ENCODE measurements at places on chromosomes 1 and 21. TPM values are rescaled to one million over a fixed set of nuclear protein-coding genes. Genes with fewer than 3 reads are reported as not detected.
A peak's percentile ranks its signal among the peaks of the same experiment; 100 is the strongest.

LCE1F gene
- total RNA-seq = not detected

PTGS2 gene
- total RNA-seq = not detected

NHLH1 gene
- total RNA-seq = 0.65 TPM

WNT2B gene
- total RNA-seq = 0.63 TPM

CD53 gene
- total RNA-seq = 180 TPM

BTG2 gene
- total RNA-seq = 99.5 TPM

RRP1 gene
- 46.1 TPM for total RNA-seq

KCNK2 gene
- not detected for total RNA-seq

DMBX1 gene
- not detected for total RNA-seq

C1orf141 gene
- total RNA-seq = not detected

DNA sequence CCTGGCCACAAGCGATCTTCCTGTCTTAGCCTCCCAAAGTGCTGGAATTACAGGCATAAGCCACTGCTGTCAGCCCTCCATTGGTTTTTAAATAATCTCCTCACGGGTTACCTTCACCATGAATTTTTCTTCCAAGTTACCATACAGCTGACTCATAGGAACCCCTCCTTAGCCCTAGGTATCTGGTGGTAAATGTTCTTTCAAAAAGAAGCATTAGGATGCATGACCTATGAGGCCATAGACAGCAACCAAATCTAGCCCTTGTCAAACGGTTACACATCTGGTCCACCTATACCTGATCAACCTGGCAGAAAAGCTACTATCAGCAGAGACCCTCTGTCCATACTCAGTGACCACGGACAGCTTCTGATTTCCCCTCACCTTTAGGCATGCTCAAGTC, 12.7 kb upstream of the DEGS1 start:
- no peak for DNase-seq

- DNase-seq = no peak
Measured at GRCh38 chr1:154326546-154327465, 1.5 kb downstream of the ATP8B2 start.

- no peak for DNase-seq
Measured at GRCh38 chr1:6858596-6858995, 73.3 kb downstream of the CAMTA1 start.

DNA sequence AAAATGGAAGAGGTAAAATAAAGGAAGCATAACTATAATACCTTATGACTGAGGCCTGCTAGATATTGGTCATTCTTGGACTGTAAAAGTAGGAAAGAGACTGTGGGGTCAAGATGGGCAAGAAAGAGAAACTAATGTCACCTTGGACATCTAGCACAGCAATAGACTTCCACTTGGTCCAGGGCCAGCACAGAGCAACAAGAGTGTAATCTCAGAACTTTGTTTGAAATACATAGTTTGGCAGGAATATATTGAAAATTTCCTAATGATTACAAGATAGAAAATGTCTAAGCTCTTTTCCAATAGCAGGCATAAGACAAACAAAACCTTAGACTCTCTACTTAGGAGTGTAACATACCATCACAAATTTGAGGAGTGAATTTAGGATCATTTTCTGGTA, 4.6 kb downstream of the LRRC8C start:
- no peak for DNase-seq

DNA sequence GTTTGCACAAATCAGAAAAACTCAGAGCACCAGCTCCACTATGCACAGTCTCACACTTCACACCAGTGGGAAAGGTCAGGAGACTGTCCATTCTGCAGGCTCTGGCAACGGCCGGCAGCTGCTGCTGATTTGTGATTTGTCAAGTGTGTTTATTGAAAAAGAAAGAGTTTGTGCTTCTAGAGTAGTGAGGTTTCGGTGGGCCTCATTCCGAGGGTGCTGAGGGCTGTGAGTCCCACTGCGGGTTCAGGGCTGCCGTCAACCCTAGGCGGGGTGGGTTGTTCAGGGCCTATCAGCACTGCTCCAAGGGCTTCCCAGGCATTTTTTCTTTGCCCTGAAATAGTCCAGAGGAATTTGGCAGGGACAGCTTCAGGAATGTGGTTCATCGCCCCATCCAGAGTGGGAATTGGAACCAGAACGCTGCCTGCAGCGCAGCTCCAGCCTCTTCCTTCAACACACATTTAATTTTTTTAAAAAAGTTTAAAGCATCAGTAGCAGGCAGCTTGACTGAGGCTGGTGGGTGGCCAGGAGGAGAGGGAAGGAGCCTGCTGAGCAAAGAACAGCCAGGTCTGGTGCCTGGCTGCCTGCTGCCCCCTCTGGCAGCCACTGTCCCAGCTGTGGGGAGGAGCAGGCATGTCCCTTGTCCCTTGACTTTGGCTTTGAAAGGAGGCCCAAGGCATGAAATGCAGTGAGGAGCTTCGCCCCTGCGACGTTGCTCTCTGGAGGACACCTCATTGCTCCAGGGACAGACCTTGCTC, 19.7 kb downstream of the STUM start:
- DNase-seq = peak; percentile 19

GRCh38 chr1:226579781-226580323, 31.3 kb downstream of the STUM start:
- DNase-seq = no peak

- DNase-seq = no peak
Measured at GRCh38 chr1:185926588-185926987, 192.4 kb downstream of the HMCN1 start.

GRCh38 chr1:156889802-156890580, 3.5 kb upstream of the PEAR1 start:
- DNase-seq = peak; percentile 74

DNA sequence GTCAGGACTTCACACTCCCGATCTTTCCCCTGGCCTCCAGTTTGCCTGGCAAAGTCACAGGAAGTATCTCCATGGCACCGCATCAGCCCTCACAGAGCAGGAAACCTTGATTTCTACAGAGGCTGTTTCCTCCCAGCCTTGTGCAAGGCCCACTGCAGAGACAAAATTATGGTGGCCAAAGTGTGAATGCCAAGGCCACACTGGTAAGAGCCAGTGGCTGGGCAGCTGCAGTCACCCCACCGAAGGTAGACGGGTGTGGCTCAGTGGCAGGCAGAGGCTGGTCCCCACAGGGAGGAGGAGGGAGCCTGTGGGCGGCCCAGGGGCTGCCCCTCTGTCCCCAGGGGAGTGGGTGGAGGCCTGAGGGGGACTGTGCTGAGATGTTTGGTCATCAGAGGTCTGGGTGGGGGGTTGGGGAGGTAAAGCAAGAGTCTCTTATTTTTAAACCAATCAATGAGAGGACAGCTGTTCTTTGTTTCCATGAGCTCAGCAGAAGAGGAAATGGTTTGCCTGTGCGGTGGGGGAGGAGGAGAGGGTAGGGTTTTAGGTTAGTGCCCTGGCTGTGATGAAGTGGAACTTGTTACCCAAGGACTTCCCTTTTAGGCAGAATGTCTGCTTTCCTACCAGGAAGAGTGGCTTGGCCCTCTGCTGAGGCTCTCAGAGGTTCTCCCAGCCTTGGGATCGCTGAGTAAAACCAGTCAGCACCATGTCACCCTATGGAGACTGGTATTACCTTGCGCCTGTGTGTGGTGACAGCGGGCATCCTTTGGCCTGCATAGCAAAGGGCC, 18.0 kb upstream of the BTG2 start:
- peak; percentile 96 for DNase-seq

GRCh38 chr21:31011412-31011811, 26.9 kb downstream of the KRTAP19-8 start:
- no peak for DNase-seq

GRCh38 chr1:18836654-18837053, 22.8 kb downstream of the TAS1R2 start:
- DNase-seq = no peak

DNA sequence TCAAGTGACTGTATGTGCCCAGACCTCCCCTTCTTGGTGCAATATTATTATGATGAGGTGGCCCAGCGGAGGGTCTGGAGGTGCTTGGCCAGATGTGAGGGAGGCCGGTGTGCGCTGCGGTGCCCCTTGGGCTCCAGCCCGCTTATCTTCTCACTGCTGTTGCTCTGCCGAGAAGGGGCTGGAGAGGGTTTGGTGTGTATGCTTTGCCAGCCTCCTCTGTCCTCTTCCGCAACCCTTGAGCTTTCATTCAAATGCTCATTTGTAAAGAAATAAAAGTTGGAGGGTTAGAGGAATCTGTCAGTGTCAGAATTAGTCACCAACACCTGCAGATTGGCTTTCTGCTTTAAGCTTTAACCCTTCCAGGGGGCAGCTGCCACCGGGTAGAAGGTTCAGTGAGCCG, 19.7 kb downstream of the RNF220 start:
- DNase-seq = no peak

GRCh38 chr1:2378441-2378851, 12.9 kb downstream of the MORN1 start:
- no peak for DNase-seq

GRCh38 chr1:175129182-175129581, 61.5 kb downstream of the TNN start:
- DNase-seq = no peak

- no peak for DNase-seq
Measured at GRCh38 chr1:165699577-165699976, 1.2 kb upstream of the ALDH9A1 start.

DNA sequence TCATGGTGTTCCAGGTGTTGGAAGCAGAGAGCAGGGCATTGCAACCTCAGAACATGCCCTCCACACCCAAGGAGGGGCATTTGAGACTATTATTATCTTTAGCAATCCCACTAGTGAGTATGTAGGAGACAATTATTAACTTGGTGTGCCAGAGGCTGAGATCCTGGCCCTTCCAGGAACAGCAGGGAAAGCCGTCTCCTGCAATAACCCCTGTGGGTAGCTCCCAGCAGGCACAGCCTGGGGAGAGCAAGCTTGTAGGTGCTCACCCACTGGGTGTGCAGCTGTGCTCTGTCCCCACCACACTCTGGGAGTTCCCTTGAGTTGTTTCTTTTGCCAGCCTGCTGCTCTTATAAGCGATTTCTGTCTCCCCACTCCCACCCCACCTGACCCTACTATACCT, 10.3 kb downstream of the CFAP107 start:
- DNase-seq = no peak

GRCh38 chr1:184906761-184907160, 67.5 kb downstream of the NIBAN1 start:
- DNase-seq = no peak

GRCh38 chr1:39157304-39157703, 47.2 kb upstream of the MACF1 start:
- no peak for DNase-seq

GRCh38 chr1:151990856-151991198, 2.8 kb downstream of the S100A10 start:
- no peak for DNase-seq

GRCh38 chr1:229950020-229950419, 117.0 kb upstream of the GALNT2 start:
- DNase-seq = no peak

DNA sequence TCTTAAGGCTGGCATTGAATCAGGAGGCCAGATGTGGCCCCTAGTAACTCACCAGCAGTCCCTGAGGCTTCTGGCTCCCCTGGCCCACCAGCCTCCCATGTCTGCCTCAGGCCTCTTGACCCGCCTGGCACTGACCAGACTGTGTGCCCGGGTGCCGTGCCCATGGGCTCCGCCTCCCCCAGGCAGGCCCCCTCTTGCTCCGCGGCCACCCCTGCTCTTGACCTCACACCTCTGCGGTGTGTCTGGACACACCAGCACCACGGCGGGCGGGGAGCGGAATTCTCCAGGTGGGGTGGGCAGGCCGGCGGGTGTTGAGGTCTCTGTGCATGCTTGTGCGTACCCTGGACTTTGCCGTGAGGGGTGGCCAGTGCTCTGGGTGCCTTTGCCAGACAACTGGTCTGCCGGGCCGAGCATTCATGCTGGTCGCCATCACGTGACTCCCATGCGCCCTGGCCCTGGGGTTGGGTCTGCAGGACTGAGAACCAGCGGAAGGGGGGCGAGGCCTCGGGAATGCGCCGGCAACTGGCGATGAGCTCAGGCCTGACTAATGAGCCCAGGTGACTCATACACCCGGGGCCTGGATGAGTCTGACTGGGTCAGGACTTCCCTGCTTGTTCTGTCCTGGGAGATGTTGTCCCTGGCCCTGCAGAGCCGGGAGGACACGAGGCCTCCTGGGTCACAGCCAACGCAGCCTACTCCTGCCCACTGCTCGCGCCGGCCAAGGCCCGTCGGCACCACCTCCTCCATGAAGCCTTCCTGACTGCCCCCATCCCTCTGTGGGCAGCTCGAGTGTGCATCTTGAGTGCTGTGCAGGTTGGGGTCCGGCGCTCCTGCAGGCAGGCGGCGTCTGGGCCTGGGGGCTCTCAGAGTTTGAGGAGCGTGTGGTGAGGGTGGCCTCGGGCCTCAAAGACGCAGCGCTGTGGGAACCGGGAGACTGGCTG, 22.6 kb downstream of the COL18A1 start:
- DNase-seq = no peak

DNA sequence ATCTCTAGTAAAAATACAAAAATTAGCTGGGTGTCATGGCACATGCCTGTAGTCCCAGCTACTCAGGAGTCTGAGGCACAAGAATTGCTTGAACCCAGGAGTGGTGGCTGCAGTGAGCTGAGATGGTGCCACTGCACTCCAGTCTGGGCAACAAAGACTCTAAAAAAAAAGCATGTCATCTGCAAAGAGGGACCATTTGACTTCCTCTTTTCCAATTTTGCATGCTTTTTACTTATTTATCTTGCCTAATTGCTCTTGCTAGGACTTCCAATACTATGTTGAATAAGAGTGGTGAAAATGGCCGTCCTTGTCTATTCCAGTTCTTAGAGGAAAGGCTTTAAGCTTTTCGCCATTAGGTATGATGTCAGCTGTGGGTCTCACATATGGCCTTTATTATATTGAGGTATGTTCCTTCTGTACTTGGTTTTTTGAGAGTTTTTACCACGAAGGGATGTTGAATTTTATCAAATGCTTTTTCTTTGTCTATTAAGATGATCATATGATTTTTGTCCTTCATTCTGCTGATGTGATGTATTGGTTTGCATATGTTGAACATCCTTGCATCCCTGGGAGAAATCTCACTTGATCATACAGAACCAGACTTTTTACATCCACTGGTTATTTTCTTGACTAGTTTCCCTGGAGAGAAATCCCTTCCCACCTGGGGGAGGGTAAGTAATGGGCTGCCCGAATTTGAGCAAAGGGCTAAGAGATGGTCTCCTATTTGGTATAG, 17.0 kb upstream of the RAP1GAP start:
- no peak for DNase-seq

- DNase-seq = no peak
Measured at GRCh38 chr1:218459450-218459849, 114.3 kb downstream of the TGFB2 start.

- DNase-seq = no peak
Measured at GRCh38 chr1:178538192-178538916, 25.4 kb downstream of the TEX35 start.
